ENCODE measurements at places on chromosomes 7 and 10.

GRCh38 chr10:76582531-76582930, 1055.1 kb downstream of the KCNMA1 start:
- DNase-seq, result no peak

- no peak for DNase-seq
Measured at GRCh38 chr7:150453181-150453580, 2.8 kb downstream of the GIMAP8 start.

DNA sequence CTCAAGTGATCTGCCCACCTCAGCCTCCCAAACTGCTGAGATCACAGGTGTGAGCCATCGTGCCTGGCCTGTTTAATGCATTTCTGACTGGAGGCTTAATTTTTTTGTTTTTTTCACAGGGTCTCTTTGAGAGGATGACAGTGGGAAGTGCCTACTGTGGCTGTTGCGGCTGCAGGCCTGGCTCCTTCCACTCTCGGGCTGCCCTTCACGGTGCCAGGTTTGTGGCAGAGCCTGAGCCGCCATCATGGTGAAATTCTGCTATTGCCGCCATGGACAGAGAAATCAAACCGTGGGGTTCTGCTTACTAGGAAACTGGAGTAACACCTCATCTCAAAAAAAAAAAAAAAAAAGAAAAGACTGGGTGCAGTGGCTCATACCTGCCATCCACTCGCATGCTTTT, 142.7 kb downstream of the CAMK1D start:
- DNase-seq, result no peak

GRCh38 chr7:27187475-27188385, 2.7 kb upstream of the HOXA11 start:
- DNase-seq, result no peak

DNA sequence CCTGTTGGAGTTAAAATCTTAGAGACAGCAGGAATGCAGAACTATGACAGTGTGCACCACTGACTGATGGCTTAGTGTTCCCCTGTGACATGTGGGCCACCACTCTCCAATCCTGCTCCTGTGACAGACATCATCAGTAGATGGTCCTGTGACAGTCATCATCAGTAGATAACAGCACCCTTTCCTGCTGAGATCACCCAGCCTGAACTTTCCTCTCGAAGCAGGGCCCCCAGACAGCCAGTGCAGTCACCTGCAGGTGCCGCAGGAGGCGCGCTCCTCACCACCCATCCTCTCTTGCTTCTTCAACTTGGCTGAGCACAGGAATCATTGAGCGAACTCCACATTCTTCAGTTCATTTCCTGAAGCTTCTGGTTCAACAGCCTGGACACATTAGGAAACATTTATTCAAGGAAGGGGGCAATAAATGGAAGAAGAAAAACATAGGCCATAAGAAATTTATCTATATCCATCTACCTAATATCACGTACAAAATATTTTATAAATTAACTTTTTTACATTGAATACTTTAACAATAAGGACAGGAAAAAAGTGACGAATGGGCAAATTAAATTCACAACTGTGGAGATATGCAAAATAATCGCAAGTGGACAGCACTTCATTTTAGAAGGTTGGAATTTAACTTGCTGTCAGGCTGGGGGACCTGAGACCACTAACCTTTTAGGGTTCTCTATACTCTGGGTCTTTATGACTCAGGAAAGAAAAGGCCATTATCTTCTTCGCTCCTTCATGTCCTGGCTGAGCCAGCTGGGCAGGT, 32.0 kb upstream of the MKI67 start:
- no peak for DNase-seq

- DNase-seq, result no peak
Measured at GRCh38 chr7:137337902-137338301, 5.6 kb downstream of the PTN start.

DNA sequence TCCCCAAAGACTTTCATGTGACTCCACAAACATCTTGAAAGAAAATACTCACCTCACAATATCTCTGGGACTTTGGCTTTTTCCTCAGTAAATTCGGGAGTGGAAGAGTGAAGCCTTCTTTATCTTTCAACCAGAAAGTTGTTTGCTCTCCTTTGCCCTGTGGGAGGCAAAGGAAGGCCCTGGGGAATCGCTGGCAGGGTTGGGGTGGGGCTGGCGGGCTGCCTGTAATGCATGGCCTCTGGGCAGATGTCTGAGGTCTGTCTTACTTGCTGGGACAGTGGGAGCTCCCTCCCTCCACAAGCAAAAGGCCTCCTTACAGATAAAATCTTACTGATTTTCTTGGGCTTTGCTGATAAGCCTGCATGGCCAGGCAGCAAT, 24.9 kb downstream of the TECTB start:
- DNase-seq, result no peak

GRCh38 chr7:20201380-20201779, 15.8 kb downstream of the MACC1 start:
- DNase-seq, result no peak

GRCh38 chr10:28236591-28236990, 66.3 kb downstream of the MPP7 start:
- DNase-seq, result no peak

DNA sequence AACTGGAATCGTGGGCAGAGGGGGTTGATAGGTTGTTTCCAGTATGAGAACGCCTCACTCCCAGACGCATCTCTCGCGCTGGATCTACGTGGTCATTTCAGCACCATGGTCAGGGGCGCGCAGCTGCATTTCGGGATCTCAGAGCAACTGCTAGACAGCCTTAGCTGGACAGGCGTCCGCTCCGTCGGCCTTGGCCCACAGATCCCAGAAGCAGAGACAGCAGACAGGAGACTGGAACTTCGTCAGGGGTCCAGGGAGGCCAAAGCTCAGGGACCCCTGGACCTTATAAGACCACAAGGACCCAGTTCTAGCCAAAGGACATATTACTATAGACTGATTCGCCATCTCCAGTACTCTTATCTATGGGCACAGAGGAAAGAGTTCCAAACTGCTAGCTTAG, 5.3 kb downstream of the NEUROG3 start:
- DNase-seq, result peak; percentile 86

- DNase-seq, result no peak
Measured at GRCh38 chr7:151702961-151703360, 174.0 kb downstream of the PRKAG2 start.

DNA sequence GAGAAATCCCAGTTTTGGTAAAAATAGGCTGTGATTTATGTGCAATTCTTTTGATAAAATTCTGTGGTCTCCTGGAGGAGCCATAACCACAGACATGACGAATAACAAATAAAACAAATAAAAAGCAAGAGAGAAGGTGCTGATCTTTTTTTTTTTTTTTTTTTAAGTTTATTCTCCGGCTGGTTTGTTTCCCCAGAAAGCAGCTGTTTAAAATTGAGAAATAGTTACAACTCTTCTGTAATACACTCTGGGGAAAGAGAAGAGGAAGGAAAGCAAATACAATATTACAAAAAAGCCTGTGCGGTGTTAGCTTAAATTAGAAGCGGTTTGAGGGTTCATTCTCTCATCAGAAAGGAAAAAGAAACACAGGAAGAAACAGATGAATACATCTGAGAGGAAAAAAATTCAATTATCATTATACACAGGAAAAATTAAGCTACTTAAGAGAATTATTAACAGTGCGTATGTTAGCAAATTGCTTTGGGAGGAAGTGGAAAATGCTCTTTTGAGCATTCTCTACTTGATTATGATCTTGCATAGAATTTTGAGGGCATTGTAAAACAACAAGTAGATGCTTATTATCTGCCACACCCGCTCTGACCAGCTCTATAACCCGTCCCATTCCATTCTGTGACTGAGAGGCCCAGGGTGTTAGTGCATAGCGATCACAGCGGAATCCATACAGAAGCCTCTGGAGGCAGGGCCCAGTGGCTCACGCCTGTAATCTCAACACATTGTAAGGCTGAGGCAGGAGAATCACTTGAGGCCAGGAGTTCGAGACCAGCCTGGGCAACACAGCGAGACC, 40.6 kb upstream of the WAC start:
- DNase-seq, result no peak

DNA sequence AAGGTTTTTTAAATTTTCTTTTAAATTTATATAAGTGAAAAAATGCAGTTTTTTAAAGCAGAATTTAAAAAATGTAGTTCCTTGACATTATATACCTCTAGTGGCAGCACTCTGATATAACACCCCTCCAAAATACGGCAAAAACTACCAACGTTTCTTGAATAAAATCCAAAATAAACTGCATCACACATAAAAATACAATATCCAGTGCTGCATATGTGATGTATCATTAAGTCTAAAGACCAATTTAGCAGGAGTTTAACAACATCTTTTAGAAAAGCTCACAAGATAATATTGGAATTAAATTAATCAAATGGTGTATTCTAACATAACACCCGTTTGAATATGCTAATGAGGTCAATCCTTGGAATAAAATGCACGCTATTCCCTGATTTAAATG, 1.4 kb downstream of the TCERG1L start:
- no peak for DNase-seq

DNA sequence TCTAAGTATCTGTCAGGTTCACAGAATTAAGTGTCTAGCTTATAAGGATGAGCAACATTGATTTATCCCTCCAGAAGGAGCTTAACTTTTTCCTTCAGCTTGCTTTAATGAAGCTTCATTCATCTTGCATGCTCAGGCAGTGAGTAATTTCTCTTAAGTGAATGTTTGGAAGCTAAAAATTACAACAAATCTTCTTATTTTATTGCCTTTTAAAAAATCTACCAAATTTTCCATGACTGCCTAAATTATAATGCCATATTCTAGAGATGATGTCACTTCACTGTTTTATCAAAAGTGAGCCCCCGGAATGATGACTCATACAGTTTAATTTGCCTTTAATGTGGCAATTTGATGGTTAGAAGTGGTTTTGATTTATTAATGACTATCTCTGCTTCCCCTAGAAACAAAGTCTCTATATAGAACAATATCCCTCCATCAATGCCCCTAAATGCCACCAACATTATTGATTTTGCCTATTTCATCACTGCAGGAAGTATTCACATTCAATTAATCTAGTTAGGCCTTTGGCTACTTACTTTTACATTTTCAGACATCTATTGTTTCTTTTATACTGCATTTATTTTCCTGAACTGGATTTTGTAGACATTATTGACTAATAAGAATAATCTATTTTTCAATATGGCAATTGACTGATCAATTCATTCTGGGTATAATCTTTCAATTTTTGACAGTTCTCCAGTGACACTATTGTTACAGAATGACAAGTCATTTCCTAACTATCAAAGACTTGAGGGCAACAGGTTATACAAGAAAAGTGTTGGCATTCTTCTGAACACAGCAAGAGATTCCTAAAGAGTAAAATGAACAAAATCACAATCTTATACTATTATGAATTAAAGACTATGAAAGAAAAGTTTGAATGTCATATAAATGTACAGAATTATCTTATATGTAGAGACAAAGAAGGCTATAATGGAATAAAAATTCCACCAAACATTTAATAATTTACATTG, 139.3 kb upstream of the ODAD2 start:
- no peak for DNase-seq

DNA sequence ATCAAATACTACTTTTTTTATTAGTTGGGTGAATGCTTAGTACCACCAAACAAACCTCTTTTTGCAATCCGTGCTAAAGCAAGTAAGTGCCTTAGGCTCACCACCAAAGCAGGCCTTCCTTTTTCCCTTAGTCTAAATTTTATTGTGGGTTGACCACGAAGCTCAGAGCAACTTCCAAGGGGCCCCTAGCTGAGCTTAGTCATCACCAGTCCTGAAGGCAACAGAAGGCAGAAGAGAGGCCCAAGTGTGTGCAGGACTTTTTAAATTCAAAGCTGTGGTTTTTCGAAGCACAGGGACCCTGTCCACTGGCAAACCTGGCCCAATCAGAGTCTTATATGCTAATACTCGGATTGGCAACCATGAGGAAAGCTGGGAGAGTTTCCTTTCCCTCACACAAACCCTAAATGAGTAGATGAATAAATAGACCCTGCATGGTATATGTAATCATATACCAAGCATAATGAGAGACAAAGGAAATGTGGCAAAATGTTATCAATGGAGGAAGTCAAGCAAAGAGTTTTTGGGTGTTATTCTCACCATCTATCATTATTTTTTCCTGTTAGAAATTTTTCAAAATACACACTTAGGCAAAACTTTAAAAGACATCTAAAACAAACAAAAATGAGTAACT, 453.2 kb upstream of the GALNT17 start:
- DNase-seq, result no peak

DNA sequence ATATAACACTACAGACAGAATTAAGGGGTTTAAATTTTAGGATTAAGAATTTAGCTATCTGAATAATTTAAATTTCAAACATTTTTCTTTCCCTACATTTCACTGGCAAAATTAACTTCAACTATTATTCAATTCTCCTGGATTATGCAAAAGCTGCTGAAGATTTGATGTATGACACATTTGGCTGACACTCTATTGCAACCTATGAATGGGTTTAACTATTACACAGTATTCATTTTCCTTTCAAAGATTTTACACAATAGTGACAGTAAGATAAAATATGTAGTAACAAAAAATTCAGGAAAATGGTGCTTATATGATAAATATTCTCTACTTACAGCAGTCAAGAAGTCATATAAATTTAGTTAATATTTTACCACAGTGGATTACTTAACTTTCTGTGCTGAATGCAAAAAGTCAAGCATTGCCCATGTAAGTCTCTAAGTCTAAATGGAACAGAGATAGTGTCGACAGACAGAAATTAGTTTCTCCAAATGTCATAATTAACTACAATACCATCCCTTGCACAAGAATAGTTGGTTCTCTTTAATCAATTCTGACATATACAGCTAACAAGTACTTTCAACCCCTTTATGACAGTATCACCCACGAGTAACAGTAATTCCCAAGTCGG, 194.1 kb upstream of the FRMD4A start:
- no peak for DNase-seq

GRCh38 chr7:81140252-81140651, 221.4 kb upstream of the SEMA3C start:
- no peak for DNase-seq

GRCh38 chr10:73744664-73744975, 448 bp downstream of the SEC24C start:
- DNase-seq, result no peak

DNA sequence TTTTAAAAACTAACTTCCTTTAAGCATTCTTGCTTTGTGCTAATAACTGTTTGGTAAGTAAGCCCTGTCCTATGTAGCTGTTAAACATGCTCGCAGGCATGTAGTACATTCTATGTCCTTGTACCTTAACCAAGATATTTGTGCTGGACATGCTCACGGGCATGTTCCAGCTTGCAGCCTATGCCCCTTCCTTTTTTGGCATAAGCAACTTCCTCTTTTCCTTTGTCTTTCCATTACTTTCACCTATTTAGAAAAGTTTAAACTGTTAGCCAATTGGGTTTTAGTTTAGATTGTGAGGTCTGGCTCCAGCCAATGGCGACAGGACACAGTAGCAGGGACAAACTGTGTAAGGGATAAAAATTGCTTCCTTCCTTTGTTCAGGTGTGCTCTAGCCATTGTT, 14.4 kb upstream of the APBB1IP start:
- no peak for DNase-seq

GRCh38 chr7:16421333-16422102, at the start of gene CRPPA:
Gene CRPPA (minus strand): TSS chr7:16421538. CDS start chr7:16421322, 216 bp downstream.
- DNase-seq, result peak; percentile 71

GRCh38 chr7:76206633-76207032, 4.9 kb downstream of the SRRM3 start:
- DNase-seq, result no peak

DNA sequence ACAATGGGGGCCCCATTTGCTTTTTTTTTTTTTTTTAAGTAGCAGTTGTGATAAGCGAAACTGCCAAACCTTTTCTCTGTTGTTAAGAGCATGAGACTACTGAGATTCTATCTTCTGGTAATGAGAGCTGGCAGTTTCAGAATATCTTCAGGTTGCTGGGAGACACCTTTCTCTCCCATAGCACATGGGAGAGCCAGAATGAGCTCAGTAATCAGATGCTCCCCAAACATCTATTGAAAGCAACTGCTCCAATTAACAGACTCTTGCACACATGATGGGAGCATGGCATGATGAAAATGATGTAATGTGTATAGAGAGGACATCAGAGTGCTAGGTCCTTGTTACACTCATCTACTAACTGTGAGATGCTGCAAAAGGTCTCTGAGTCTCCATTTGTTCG, 18.8 kb downstream of the MYO3A start:
- no peak for DNase-seq
